ENCODE measurements at places on chromosomes 5 and 9. TPM values are rescaled to one million over a fixed set of nuclear protein-coding genes. Genes with fewer than 3 reads are reported as not detected.

GRCh38 chr5:171291371-171291770 lies 17.7 kb upstream of the TLX3 start:
- no peak for DNase-seq

DNA sequence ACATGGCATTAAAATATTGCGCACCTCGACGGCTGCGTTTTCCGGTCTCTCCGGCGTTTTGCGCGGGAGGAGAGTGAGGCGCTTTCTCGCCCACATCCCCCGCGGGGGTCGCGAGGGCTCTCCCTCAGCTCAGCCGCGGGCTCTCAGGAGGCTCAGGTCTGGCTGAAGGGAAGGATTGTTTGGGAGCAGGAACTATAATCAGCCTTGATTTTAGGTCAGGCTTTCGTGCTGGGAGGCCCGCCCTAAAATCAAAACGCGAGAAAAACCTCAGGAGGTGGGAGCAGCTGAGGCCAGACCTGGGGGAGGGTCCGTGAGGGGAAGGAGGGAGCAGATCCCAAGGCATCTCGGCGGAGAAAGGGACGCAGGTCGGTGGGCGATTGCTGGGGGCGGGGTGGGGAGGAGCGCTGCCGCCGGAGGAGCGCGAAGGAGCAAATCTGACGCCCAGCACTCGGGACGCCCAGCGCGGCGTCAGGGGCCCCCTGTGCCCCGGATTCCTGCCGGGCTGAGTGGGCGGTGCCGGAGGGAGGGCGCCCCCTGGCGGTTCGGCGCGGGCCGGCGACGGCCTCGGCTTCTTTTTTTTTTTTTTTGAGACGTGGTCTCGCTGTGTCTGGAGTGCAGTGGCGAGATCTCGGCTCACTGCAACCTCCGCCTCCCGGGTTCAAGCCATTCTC lies 18.7 kb upstream of the RNF130 start:
- DNase-seq = peak; percentile 80

DNA sequence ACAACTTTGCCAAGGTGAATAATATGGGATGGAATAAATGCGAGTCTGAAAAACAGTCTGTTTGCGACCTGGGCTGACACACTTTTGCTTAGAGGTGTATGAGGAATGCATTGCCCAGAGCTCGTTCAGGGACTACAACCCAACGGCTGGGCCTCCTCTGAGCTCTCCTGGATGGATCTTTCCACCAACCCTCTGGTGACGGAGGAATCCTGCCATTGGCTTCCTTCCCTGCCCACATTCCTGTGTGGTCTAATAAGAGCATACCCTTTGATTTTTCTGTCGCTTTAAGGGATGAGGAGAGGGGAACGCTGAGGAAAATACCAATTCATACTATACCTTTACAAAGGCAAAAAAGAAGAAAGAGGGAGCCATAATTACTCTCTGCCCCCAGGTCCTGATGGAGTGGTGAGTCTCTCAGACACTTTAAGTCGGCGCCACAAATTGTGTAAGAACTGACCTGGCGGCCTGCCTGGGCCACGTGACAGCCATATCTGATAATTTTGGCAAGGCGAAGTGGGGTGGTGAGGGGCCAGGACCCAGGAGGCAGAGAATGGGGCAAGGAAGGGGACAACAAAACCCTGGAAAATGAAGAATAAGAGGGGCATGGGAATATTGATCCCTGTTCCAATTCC lies 265.2 kb upstream of the MSX2 start:
- DNase-seq = no peak

GRCh38 chr9:3059781-3060468 lies 216.0 kb upstream of the PUM3 start:
- DNase-seq = no peak

DNA sequence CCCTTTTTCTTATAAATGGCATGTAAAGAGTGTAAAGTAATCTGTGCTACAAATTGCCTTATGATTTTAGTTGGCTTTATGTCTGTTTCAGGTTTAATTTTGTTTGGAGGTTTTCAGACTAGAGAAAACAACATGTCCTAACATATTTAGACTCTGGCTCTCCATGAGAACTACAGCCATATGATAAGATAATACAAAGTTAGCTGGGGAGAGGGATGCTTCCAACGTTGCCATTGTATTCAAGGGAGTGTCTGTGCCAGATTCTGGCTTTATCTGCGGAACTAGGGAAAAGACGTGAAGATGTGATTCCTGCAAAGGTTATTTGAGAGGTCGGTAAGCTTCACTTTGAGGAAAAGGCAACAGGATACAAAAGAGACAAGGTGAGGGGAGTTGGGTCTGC lies 140.0 kb upstream of the OTULINL start:
- DNase-seq = no peak

DNA sequence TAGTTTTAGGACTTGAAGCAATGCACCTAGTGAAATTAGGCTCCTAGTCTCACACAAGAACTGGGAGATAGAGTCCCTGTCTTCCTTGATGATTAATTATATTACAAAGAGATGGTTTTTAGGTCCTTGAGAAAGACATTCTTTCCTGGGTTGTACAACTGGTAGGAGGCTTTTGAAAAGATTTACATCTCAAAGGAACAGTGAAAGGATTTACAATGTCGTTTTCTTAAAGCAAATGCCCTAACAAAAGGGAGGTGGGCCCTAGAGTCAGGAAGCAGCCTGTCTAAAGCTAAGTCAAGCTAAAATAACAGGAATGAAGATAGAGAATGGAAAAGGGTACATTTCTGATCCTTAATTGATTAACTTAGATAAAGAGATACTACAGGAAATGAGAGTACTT lies 102.2 kb upstream of the IL7R start:
- no peak for DNase-seq

DNA sequence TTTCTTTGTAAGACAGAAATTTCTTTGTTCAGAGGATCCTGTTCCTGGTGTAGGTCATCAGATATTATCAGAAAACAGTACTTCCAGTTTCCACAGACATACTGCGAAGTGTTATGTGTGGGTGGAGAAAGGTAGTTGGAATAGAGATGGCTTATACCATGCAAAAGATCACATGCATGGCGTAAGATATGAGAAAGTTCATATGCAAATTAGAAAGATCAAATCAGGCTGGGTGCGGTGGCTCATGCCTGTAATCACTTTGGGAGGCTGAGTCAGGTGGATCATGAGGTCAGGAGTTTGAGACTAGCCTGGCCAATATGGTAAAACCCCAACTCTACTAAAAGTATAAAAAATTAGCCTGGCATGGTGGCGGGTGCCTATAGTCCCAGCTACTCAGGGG lies 65.2 kb upstream of the GLIS3 start:
- DNase-seq = no peak

GRCh38 chr9:35797311-35798109 lies 6.1 kb downstream of the NPR2 start:
- no peak for DNase-seq

GRCh38 chr9:130935648-130936271 lies 3.3 kb downstream of the FIBCD1 start:
- DNase-seq = no peak

GRCh38 chr5:165135565-165135964 lies 1630.1 kb downstream of the MAT2B start:
- no peak for DNase-seq

Gene MARCOL
- total RNA-seq = not detected

Gene PCDHA6
- not detected for total RNA-seq

Gene CDH9
- not detected for total RNA-seq

Gene GDA
- not detected for total RNA-seq

Measured in naive thymus-derived CD8-positive, alpha-beta T cell (primary cell).